ENCODE measurements at places on chromosomes 7 and 10.
A peak's percentile ranks its signal among the peaks of the same experiment; 100 is the strongest.

DNA sequence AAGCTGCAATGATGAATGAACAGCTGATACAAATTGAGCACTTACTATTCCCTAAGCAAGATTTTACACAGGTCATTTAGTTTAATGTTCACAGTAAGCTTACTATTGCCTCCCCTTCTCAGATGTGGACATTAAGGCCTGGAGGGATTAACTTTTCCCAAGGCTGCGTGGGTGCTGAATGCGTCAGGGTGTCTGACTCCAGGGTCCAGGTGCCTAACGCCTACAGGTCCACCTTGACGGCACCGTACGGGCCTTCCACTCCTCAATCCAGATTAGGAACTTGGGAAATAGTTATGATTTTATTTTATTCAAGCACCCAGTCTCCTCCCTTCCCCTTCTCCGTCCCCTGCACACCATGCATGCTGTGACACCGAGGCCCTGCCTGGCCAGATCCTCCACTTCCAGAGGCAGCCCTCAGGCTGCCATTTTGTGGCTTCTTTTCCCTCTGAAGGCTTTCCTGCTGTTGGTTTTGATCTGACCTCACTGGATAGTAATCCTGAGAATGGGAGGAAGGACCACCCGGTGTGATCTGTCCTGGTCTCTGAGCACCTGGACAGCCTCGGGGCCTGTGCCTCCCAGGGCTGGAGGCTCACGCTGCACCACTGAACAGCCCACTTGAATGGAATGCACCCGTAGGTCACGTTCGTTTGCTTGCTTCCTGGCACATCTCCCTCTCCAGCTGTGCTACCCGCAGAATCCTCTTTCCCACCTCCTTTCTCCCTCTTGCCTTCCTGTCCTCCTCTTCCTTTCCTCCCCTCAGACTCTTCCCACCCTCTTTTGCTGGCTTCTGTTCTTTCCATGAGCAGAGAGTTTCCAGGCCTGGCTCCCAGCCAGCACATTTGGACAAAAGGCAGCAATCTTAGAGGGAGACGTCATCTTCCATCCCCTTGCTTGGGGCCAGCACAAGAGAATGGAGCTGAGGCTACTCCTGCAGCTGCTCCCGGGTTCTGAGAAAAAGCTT, 14.4 kb downstream of the DENND2A start:
- DNase-seq: no peak

GRCh38 chr7:43077285-43077684, 35.2 kb upstream of the HECW1 start:
- DNase-seq: no peak

- no peak for DNase-seq
These were observed 10.0 kb downstream of the MTURN start for GRCh38 chr7:30144657-30145306.

DNA sequence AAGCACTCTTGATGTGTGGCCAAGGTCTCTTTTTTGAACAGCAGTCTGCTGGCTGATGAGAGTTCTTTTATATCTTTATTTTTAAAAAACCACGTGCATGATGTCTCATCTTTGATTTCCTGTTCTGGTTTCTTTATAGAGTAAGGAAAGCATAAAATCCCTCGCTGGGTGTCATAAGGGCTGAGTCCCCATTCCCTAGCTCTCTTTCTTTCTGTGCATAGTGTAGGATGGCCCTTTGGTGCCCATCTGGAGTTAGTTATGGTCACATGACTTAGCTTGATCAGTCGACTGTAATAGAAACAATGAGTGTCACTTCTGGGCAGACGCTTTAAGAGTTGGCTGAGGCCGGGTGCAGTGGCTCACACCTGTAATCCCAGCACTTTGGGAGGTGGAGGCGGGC, 38.5 kb downstream of the GHRHR start:
- DNase-seq: no peak

GRCh38 chr10:73644015-73644743, 2.9 kb upstream of the MYOZ1 start:
- peak; percentile 59 for DNase-seq

GRCh38 chr10:119422682-119423509, 119.6 kb downstream of the RGS10 start:
- no peak for DNase-seq

- DNase-seq: no peak
These were observed 417.9 kb downstream of the RPS24 start for GRCh38 chr10:78451592-78451991.

GRCh38 chr10:128025951-128026350, 100.3 kb downstream of the MKI67 start:
- DNase-seq: no peak

- DNase-seq: no peak
These were observed 27.1 kb upstream of the TAS2R16 start for GRCh38 chr7:123022576-123022975.

DNA sequence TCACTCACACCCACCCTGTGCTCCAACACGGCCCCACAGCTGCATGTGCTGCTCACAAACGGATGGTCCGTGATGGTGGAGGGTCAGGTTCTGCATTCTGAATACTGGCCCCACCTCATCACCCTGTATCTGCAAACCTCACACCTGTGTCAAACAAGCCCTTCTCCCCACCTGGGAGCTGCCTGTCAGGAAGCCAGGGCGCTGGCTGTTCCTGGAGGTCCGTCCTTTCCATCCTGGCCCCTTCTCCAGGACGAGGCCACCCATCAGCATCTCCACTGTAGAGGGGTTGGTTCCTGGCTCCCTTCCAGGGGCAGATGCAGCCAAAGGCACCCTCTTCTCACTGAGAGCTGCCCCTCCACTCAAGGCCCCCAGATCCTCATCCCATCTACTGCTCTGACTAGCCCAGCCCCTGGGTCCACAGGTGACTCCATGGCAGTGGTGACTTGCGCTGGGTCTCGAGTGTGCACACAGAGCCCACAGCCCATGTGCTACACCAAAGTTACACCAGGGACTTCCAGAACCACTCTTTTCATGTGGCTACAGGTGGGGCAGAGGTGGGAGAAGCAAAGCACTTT, 229.4 kb downstream of the TNS3 start:
- DNase-seq: no peak

DNA sequence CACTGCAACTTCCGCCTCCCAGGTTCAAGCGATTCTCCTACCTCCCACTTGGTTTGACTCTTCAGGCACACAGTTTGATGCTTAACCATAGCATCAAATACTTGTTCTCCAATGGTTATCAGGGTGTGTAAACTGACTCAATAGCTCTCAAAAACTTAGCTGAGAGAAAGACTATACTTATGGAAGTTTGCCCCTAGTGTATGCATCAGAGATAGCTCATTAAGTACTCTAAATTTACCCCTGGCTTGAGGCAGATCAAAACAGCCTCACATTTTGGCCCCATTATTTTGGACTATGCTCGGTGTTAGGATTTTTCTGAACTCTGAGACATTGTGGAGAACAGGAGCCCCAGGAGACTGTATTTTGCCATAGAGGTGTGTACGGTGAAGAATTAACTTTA, 40.8 kb upstream of the SLC35B4 start:
- no peak for DNase-seq

DNA sequence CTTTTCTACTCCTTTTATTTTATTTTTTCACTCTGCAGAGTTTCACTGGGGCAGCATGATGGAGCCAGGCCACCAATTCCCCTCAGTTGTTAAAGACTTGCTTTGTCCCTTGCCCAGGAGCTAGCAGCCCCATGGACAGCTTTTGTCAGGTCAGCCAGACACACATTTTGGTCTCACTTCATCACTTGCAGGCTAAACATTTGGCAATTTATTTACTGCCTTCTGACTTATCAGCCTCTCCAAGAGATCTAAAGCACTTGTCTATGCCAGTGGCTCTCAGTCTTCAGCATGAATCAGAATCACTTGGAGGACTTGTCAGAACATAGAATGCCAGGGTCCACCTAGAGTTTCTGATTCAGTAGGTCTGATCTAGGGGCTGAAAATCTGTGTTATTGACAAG, 66.4 kb upstream of the GDF10 start:
- DNase-seq: no peak

DNA sequence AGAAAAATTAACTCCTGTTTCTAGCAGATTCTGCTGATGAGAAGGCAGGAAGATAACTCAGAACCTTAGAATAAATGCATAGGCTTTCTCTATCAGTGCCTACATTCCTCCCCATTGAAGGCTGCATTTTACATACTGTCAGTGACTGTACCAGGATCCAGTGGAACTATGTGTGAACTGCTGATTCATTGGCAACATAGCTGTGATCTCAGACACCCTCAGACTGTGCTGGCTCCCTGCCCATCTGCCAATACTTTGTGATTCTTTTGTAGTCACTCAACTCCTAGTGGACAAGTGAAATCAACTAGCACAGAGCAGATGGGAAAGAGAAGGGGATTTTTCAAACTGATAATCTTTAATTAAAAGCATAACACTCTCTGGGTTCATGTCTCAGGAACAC, 375.8 kb downstream of the MDFIC start:
- no peak for DNase-seq

DNA sequence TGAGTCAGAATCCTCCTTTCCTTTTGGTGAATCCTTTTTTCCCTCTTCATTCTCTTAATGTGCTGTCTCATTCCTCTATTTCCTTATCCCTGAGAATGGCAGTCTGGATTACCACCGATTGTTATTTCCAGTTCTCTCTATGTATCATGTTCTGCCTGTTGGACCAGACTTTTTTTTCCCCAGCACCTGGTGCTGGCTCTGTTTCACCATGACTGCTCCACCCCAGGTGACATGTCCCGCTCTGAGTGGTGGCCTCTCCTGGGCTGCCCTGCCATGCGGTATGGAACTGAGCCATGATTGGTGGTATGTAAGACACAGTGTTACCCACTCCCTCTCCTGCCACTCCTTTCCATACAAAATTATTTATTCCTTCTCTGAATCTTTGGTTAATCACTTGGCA, 399.9 kb downstream of the GATA3 start:
- DNase-seq: no peak

- DNase-seq: no peak
These were observed 25.6 kb downstream of the IRF5 start for GRCh38 chr7:128963327-128963757.

DNA sequence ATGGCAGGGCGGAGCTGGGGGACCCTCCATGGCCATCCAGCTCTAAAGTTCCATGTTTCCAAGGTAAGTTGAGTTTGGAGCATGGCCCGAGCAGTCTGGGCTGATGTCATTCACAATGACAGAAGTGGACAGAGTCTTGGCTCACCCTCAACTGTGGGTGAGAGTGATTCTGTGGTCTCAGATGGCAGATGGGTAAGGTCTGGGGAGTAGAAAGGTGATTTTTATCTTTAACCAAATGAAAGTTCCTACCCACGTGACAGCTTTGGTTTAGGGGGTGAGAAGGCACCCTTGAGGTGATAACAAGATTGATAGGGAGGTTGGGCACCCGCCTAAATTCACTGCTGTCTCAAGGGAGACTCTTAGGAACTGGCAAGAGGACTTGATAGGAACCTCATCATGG, 57.6 kb upstream of the PDZD8 start:
- DNase-seq: no peak

- no peak for DNase-seq
These were observed 19.1 kb upstream of the DNAAF5 start for GRCh38 chr7:707296-708000.

DNA sequence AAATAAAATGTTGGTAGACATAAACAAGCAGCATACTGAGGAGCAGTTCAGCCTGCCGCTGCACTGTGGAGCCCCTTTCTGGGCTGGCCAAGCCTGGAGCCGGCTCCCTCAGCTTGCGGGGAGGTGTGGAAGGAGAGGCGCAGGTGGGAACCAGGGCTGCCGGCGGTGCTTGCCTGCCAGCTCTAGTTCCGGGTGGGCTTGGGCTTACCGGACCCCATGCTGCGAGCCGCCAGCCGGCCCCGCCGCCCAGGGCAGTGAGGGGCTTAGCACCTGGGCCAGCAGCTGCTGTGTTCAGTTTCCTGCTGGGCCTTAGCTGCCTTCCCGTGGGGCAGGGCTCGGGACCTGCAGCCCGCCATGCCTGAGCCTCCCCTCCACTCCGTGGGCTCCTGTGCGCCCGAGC, 672.9 kb upstream of the POM121L12 start:
- no peak for DNase-seq

DNA sequence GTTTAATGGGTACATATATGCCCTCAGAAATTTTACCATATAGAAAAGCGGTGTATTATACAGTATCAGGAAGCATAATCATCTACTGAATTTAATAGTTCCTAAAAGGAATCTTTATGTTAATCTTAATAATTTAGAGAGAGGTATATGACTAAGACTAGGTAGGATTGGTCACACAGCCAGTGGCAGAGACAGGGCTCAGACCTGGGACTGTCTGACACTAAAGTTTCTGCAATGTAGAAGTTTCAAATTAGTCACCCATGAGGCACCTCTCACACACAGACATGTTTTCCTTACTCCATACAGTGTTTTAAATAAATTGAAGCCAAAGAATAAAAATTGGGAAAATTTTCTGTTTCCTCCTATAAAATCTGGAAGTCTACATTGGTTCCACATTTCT, 72.8 kb upstream of the ADRA2A start:
- DNase-seq: no peak

GRCh38 chr7:16967300-16967811, 85.6 kb upstream of the AGR3 start:
- no peak for DNase-seq

GRCh38 chr7:516216-516605, 3.4 kb downstream of the PDGFA start:
- no peak for DNase-seq

DNA sequence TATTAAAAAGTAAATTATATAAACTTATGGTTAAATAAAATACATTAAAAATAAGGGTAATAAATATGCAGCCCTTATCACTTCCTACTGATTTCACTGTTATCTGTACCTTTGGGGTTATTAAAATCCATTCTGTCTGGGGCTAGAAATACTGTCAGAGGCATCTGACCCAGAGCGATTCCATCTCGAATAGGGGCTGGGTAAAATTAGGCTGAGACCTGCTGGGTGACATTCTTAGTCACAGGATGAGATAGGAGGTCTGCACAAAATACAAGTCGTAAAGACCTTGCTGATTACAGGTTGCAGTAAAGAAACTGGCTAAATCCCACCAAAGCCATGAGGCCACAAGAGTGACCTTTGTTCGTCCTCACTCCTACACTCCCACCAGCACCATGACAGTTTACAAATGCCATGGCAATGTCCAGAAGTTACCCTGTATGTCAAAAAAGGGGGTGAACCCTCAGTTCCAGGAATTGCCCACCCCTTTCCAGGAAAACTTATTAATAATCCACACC, 77.6 kb downstream of the COBL start:
- no peak for DNase-seq

DNA sequence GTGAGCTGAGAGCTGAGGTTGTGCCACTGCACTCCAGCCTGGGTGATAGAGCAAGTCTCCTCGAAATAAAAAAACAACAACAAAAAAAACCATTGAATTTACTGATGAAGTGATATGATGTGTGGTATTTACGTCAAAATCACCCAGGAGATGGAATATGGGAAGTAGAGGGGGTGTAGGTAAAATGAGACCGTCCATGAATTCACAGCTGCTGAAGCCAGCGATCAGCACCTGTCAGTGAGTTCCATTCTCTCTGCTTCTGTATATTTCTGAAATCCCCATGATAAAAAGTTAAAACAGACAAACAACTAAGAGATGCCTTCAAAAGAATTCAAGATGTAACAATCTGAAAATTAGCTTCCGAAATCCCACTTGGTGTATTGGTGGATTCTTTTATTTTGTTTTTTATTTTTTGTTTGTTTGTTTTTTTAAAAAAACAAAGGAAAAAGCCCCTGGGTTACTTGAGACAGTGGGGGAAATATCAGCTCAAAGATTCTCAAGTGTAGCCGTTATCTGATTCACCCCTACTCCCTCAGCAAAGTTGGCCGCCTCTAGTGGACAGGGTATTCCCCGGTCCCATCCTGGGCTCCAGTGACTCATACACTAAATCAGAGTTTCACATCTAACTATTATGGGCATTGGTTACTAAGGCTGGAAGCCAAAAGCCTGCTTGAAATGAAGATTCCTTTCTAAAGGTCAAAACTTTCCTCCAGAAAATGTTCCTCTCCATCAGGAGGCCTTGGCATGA, 76.4 kb downstream of the MAP3K8 start:
- DNase-seq: no peak

GRCh38 chr7:127820732-127821085, 168.7 kb downstream of the SND1 start:
- DNase-seq: no peak

Measured in CD4-positive, alpha-beta T cell treated with Interleukin-6 at 100 ng/mL for 8 hours (primary cell).